ENCODE measurements at places on chromosomes 11 and 22.

DNA sequence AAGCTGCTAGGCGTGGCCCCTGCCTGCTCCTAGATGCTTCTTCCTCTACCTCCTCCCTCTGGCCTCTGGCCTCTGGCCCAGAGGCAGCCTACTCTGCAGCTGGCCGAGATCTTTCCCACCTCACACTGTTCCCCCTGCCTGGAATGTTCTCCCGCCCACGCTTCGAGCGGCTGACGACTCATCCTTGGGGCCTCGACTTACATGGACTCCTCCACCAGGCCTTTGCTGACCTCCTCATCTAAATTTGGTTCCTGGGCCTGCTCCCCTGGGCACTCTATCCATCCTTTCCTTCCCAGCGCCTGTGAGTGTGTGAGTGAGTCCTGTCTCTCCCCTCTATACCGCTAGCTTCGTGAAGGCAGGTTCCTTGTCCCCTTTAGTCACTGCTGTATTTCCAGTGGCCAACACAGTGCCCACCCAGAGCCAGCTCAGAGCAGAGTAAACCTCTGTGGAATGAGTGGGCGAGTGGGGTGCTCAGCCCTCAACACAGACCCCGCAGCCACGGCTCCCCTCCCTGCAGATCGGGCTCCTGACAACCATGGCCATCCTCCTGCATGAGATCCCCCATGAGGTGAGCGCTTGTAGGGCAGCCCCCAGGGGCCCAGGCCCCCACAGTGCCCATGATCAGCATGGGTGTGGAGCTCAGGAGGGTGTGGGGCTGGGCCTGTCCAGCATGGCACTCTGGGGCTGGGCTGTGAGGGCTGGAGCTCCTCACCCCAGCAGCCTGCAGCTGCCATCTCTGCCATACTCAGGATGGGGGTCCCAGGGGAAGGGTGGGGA, 5.7 kb downstream of the SLC39A13 start:
- no peak for DNase-seq

- DNase-seq, result no peak
These were observed 862 bp downstream of the APBB1 start for GRCh38 chr11:6417907-6418556.

DNA sequence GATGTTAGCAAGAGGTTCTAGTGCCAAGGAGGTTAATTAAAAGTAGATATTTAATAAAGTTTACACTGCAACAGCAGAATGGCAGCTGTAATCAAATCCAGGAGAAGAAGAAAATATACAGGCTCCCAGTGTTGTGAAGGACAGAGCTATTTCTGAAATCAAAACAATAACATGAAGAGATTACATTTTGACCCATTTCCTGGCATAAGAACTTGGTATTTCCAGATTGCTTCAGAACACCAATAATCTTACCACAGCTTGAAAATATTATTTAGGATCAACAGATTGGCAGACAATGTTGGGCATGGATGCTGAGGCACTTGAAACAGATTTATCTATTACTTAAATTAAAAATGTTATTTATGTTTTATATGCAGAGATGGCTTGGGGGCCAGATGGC, 692.5 kb downstream of the KCNA4 start:
- DNase-seq, result no peak

- DNase-seq, result no peak
These were observed 1.0 kb upstream of the ADSL start for GRCh38 chr22:40345271-40345670.

- DNase-seq, result no peak
These were observed 35.6 kb upstream of the TH start for GRCh38 chr11:2207212-2207611.

GRCh38 chr11:65785319-65786007, 1.4 kb upstream of the OVOL1 start:
- no peak for DNase-seq

DNA sequence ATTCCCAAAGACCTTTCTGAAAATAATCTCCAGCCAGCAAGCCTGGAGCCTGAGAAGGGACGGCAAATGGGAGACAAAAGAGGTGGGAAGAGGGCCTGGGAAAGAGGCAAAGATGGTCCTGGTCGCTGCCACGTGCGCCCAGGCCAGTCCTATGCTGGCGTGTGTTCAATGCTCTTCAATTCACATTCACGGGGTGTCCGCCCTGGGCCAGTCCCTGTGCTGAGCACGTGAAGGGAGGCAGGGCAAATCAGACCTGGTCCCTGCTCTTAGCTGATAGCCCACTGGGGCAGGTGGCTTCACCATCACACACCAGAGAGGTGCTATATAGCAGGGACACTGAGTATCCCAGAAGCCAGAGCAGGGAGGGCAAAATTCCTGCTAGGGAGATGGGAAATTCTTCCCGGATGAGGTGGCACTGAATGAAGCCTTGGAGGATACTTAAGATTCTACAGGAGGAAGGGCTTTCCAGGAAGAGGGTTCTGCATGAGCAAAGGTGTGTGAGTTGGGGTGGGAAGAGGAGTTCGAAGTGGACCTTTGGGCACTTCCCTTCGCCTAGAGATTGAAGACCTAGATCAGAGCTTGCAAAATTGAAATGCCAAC, 148.2 kb downstream of the CHST1 start:
- no peak for DNase-seq
